ENCODE measurements at places on chromosomes 12 and 14.

GRCh38 chr12:2507814-2508213 lies 287.0 kb upstream of the FKBP4 start:
- no peak for DNase-seq

GRCh38 chr12:25529738-25530137 lies 23.3 kb downstream of the LMNTD1 start:
- DNase-seq = peak; percentile 52

DNA sequence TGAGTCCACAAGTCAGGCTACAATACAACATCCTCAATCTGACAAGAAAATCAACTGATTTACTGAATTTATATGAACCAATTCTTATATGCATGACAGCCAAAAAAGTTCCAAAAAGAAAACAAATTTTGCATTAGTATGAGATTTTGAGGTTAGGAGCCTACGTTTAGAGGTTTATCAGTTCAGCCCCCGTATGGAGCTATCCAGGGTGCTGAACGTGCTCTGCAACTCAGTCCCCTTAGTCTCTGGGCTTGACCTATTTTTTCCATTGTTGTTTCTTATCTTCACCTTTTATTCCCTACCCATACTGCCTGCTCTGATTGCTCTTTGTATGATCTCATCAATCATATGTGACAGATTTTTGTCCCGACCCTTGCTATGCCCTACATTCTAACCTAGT lies 693.0 kb downstream of the NRXN3 start:
- peak; percentile 32 for DNase-seq

DNA sequence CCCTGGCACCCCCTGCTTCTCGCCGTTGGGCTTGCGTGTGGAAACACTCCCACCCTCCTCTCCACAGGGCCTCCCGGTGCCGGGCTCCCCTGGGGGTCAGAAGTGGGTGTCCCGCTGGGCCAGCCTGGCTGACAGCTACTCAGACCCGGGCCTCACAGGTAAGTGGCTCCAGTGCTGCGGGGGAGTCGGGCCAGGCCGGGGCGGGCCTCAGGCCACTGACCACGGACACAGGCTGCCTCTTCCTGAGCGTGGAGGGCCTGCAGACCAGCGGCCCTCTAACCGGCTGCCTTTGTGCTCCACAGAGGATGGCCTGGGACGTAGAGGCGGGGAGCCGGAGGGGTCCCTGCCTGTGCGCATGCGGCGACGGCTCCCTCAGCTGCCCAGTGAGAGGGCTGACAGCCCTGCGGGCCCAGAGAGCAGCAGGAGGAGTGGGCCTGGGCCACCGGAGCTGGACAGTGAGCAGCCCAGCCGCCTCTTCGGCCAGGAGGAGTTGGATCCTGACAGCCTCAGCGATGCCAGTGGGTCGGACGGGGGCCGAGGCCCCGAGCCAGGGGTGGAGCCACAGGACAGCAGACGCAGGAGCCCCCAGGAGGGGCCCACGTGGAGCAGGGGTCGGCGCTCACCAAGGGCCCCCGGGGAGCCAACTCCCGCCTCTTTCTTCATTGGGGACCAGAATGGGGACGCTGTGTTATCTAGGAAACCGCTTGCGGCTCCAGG lies 21.1 kb downstream of the CEP170B start:
- DNase-seq = no peak

DNA sequence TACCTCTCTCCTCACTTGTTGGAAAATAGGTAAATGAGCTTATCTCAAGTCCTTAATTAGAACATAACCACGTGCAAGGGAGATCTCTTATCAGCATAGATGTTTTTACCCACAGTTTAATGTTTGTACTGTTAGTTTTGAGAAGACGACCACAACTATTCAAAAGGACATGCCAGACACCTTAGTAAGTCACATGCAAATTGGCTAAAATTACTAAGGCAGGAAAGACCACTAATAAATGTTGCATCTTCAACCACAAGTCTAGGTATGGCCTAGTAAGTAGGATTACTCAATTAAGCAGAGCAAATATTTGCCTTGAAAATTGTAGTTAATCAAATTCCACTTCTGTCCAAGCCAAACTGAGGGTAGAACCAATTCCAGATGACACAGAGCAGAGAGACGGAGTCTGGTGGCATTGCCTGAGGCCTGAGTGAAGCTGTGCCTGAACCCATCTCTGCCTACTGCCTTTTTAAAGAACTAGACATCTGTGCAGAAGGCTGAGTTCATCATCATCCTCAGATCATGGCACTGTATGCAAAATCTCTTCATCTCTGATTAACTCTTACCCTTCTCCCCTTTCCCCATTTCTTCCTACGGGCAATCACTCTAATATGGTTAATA lies 29.7 kb upstream of the CHST11 start:
- peak; percentile 93 for DNase-seq

DNA sequence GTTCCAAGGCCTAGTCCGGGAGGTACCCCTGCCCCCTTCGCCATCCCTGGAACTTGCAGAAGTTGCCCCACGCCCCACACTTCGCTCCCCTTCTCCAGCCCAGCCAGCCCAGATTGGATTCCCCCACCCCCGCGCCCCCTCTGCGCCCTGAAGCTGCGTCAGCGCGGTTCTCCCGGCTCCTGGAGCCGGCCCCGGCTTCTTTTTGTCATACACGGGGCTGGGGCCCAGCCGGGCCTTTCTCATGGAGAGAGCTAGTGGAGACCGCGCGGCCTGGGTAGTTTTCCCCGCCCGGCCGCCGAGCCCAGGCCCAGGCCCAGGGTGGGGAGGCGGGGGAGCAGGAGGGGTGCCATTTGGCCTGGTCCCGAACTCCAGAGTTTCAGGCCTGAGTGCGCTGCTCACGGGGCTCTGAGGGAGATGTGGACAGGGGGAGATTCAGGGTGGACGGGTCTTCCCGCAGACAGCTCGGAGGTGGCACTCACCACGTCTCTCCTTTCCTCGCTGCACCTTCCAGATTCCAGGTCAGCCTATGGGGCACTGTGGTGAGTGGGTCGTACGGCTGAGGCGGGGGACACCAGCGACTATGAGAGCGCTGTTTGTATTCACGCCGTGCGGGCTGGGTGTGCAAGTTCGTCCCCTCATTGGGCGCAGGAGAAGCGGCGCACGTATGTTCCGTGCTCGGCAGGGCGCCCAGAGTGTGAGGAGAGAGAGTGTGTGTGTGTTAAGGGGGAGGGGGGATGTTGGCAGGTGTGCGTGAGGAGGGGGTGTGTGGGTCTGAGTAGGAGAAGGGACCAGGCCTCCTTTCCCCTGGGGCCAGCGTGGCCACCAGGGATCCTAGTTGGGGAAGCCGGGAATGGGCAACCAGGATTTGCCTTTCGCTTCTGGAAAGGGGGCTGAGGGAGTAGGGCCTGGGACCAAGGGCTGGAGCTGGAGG lies 785 bp upstream of the LHX5 start:
- no peak for DNase-seq

DNA sequence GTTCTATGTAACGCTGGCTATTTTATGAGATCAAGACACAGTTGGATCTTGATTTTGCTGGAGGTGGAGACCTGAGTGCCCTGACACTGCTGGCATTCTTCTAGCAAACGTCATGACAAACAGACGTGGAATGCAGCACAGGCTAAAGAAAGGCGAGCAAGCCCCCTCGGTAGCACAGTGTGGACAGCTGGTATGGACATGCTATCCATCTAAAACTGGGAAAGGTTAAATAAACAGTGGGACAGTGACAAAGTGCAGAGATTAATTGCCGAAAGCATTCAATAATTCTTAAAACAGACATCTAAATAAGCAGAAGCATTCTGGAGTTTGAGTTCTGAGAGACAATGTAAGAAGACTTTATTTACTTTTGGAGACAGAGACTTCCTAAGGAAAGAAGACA lies 237.2 kb downstream of the FBXL14 start:
- peak; percentile 15 for DNase-seq

- peak; percentile 42 for DNase-seq
These were observed 946 bp downstream of the DDX24 start for GRCh38 chr14:94079891-94080620.

- no peak for DNase-seq
These were observed 35.8 kb downstream of the BHLHE41 start for GRCh38 chr12:26088998-26089397.

DNA sequence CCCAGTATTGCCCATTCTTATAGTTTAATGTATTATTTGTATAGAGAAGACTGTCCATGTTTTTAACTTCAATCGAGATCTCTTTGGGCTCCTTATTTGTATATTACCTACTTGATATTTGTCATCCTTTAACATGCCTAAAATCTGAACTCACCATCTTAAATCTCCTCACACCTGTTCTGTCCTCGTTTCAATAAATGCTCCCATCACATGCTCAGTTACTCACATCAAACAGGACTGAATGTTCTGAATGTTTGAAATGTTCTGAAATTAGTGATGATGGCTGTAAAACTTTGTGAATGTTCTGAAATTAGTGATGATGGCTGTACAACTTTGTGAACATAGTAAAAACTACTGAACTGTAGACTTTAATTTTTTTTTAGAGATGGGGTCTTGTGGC lies 34.5 kb downstream of the COCH start:
- no peak for DNase-seq

DNA sequence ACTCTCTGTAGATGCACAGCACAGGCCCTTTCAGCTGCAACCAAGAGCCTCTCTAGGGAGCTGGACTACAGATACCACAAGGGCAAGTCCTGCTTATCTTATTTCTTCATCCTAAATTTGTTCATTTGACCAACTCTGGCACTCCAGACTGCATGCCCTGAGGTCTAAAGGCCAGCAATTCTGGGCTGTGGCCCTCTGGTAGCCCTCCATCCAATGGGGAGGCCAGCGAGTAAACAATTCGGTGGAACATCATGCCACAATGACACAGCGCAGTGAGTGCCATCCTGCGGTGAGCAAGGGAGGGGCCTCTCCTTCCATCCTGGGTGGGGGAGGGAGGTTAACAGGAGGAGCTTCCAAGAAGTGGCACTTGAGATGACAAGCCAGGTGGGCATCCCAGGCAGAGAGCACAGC lies 652 bp upstream of the SELPLG start:
- DNase-seq = no peak

- peak; percentile 96 for DNase-seq
These were observed at the start of gene SLC2A3 for GRCh38 chr12:7935590-7936581. Gene SLC2A3, minus strand, starts transcription at chr12:7936187. Its CDS starts 153 bp downstream, at chr12:7936034.

DNA sequence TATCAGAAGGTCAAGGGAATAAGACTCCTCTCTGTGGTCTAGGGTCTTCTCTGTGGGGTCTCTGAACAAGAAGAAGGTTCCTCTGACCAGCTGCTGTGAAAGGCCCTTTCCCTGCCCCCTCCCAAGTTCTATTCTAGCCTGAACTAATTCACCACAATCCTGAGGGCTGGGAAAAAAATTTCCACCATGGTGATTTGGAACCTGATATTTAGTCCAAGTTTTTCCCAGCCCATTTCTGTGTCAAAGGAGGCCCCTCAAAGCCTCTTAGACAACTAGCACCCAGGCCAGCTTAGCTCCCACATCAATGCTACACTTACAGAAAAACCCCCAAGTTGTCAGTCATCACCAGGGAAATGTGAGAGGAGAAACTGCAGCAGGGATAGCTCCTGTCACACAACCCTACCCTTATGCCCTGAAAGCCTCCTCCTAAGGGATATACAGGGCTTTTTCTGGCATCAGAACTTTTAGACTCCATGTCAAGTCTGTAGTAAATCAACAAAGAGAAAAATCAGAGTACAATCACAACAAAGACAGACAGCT lies 4.5 kb downstream of the FMNL3 start:
- no peak for DNase-seq

DNA sequence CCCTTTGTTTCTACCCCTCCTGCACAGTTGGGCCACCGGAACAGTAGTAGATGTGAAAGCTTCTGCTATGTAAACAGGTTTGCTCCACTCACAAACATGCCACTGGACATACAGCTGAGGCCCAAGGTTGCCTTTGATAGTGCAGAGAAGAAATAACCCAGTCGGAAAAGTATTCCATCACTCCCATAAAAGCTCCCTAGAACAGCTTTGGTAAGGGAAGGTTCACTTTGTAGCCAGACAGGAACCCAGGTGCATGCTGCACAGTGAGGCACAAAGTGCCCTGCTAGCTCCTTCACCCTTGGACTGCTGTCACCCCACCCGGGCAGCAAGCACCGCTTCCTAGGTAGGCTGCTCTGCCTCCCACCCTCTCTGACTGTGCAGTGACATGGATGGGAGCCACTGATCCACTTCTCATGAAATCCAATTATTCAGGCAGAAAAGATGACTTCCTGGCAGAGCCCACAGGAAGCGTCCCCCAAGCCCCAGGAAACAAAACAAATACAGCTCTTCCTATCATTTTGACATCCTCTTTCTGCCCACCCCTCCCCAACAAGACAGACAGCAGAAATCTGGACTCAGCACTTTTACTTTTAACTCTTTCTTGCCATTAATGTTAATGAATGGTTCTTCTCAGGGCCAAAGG lies 100.2 kb downstream of the SRGAP1 start:
- DNase-seq = no peak

DNA sequence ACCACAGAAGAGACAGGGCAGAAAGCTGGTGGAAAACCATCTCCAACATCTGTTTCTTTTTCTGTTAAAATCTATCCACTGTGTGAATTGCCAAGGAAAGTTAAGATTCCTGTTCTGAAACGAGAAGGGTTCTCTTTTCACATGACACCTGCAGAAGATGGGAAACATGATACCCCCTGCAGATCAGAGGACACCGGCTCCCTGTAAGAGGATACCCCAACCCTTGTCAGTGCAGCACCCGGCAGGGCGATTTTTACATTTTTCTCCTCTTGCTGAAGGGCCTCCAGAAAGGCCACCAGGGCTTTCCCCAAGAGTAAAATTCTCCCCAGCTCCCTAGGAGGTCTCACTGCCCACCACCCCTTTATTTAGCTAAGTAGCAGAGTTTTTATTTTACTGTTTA lies 48.2 kb downstream of the DPF3 start:
- DNase-seq = no peak

DNA sequence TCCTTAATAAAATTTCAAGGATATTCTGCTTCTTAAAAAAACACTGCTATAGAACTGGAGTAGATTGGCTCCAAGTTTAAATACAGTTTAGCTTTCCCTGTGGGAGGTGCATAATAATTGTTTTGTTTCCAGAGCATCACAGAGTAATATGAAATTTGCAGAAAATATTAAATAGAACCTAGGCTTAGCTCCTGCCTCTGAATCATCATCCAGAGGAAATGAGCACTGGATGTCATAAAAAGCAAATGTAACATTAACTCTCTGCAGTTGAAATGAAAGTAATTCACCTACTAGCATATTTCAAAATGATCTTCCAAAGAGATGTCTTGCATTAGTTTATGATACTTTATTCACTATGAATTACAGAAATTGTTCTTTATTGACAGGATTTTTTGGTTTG lies 769.8 kb downstream of the C12orf50 start:
- no peak for DNase-seq

GRCh38 chr12:28278499-28278898 lies 88.2 kb downstream of the CCDC91 start:
- no peak for DNase-seq

GRCh38 chr12:27968972-27969623 lies 3.4 kb downstream of the PTHLH start:
- peak; percentile 18 for DNase-seq

DNA sequence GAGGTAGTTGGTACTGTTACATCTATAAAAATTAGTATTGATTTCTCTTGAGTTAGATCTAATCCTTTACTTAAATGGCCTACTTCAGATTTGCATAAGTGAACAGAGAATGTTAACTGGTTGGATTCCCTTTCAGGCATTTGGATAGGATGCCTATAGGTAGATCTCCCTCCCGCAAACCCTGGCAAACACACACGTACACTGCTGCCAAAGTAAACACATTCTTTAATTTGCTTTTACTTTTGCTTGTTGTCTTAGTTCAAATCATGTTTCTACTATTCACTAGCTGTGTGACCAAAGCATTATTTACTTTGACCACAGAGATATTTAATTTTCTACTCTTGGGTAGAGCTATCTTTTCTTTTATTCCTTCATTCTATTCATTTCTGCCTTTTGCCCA lies 936.1 kb upstream of the FBXO33 start:
- peak; percentile 5 for DNase-seq
